ENCODE measurements at places on chromosomes 16 and 17.

- DNase-seq, result no peak
These were observed 11.0 kb upstream of the C16orf74 start for GRCh38 chr16:85761861-85762260.

- DNase-seq, result no peak
These were observed 79.0 kb upstream of the CDC42EP4 start for GRCh38 chr17:73390851-73391250.

GRCh38 chr17:51132964-51133319 is 12.3 kb upstream of the SPAG9 start:
- peak; percentile 29 for DNase-seq

- no peak for DNase-seq
These were observed 296.1 kb downstream of the CNTNAP4 start for GRCh38 chr16:76573281-76573680.

DNA sequence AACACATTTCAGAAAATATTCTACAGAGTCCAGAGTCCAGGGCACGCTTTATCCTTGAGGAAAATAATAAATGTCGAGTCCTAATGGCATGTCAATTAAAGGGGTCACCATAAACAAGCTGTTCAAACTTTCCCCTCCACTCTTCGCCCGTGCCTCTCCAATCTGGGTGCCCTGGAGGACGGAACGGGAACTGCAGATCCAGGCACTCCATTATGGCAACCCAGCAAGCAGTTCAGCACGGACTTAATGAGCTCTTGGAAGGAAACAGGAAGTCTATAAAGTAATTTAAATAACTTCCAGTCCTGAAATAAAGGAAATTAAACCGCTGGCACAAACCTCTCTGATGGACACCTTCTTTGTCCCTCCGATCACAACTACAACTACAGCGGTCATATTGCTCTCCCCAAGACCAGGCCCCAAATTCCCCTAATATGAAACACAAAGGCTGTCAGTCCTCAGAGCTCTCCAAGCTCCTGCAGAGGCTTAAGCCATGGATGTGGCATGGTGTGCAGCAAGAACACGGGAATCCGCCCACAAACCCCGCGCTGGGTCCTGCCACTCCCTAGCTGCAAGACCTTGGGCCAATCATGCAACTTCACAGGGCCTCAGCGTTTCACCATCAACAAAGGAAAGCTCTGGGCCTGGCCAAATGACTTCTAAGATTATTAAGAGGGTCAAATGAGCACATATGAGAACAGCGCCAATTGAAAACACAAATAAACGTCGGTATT is 52.6 kb downstream of the ZFHX3 start:
- no peak for DNase-seq

- DNase-seq, result peak; percentile 77
These were observed at the start of gene SREBF1 for GRCh38 chr17:17836818-17837379. Gene SREBF1, minus strand, starts transcription at chr17:17836986. Its CDS starts 169 bp downstream, at chr17:17836817.

GRCh38 chr17:63984651-63985386 is 12.1 kb upstream of the SCN4A start:
- DNase-seq, result peak; percentile 78

DNA sequence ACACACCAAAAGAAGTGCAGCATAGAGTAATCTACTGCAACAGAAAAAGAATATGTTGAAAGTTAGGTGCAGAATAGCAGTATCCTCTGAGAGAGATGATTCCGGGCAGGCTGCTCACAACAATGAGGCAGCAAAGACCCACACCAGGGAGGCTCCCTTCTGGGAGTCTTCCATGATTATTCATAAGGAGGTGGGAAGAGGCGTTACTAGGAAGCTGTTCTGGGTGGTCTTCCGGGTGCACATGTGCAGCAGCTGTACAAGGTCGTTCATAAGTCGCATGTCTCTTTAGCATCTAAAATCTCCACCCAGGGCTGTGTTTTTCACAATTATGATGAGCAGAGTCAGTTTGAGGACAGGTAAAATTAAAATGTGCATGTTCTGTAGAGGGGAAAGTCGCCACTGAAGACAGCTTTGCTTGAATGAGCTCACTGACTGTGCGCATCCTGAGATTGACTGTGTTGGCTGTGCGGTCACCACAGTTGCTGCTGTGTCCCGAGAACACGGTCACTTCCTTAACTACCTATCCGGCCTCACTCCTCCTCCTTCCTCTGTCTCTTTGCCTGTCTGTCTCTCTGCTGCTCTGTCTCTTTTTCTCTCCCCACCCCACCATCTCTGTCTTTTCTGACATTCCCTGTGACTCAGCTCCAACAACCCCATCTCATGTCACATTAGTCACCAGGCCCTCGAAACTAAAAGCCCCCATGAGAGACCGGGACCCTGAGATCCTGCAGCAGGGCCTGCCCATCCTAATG is 125.5 kb upstream of the HSBP1 start:
- DNase-seq, result no peak

GRCh38 chr16:10922328-10923145 is 19.7 kb downstream of the DEXI start:
- DNase-seq, result no peak

GRCh38 chr17:59154292-59154720 is 680 bp downstream of the SKA2 start:
- DNase-seq, result peak; percentile 66

GRCh38 chr17:58621174-58621573 is 70.7 kb downstream of the TEX14 start:
- DNase-seq, result peak; percentile 32

DNA sequence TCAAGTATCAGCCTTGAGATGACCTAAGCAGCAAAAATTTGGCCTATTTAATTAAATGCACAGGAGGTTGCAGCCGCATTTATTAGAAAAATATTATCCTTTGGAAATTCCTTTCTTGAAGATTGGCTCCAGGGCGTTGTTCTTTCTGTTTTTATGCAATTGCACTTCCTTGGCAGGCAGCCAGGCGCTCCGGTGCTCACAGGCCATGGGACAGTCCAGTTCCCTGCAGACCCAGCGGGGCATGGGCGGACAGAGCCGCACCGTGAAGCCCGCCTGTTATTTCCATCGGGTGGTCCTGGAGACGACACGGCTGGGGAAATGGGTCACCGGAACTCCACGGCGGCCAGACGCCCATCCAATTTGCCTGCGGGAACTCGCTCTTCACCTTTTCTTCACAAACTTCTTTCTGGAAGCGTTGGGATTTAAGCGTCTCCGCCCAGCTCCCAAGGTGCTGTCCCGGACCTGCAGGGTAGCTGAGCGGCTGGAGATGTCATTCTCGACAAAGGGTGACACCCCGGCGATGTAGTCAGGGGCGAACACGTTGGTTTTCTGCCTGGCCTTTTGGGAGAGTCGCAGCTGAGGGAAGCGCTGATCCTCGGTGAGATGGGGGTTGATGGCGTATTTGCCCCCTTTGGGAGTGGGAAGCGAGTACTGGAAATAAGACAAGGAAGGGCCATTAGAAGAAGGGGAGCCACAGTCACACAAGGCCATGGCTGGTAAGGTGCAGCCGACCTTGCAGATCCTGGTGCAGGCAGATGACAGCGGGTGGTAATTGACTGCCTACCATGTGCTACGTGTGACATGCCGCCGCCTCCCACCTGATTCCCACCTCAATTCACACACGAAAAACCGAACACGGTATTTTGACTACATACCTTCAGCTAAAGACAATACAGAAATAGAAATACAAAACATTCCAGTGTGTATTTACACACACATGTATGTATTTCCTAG is 12.5 kb downstream of the NOB1 start:
- no peak for DNase-seq

GRCh38 chr16:12320298-12320706 is 343.8 kb downstream of the SNX29 start:
- no peak for DNase-seq

GRCh38 chr17:76720211-76720610 is 6.2 kb downstream of the JMJD6 start:
- no peak for DNase-seq

DNA sequence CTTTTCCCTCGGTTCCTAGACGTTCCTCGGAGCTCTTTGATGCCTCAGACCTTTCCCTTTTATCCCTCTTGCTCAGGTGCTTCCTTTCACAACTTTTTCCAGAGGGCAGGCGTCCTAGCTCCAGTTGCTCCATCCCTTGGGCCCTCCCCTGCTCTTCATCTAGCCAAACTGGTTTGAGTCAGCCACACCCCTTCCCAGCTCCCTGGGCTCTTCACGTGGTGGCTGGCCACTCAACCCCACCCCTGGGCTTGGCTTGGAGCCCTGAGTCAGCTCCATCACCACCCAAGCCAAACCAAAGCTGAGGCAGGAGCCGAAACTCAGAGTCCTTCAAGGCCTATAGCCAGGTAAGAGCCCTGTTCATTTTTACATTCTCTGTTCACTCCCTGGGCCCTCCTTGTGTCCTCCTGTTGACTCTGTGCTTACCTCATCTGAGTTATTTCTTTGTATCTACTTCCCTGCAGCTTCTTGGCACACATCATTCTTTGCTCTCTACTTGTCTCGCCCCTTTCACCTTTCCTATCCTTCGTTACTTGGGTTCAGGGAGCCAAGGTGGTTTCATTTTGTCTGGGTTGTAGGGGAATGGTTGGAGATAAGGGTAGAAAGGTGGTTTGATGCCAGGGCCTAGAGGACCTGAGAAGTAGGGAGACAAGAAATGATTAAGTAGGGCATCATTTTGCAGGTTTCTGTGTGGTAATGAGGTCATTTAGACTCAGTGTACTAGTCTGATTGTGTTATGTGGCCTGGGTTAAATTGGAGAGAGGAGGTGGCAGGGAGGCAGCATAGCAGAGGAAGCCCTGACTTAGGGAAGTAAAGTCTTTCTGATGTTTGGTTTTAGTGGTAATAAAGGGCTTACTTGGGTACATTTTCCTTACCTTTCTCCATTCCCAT is 7.6 kb upstream of the PHKG2 start:
- peak; percentile 21 for DNase-seq

GRCh38 chr17:47981462-47981861 is 10.5 kb downstream of the CDK5RAP3 start:
- peak; percentile 55 for DNase-seq

DNA sequence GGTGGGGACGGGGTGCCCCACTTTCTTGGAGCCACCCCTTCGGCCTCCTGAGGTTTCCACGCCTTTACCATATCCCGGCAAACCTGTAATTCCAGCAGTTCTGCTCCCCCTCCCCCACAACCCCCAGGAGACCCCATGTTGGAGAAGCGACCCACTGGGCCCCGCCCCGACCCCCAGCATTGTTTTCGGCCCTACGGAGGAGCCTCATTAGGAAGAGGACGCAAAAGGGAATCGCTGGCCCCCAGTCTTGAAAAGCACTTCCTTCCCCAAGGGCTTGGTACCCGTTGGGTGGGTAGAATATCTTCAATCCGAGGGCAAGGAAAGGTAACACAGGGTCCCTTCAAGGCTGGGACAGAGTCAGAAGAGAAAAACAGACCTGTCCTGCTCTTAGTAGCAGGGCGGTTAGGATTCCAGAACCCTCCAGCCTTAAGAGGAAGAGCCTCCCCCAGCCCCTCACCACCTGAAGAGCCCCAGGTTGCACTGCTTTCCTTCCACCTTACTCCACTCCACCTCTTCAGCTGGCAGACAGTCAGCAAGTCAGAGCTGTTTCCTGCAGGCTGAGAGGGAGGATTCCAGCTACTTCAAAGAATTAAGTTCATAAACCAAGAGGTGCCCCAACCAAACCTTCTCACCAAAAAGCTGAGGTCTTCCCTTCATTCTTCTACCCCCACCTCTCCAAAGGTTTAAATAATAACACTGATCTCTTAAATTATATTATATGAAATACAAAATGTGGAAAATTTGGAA is 803 bp upstream of the TLCD2 start:
- no peak for DNase-seq

- no peak for DNase-seq
These were observed 24.3 kb downstream of the METTL22 start for GRCh38 chr16:8645831-8646230.

GRCh38 chr17:9116861-9117568 is 95.7 kb downstream of the NTN1 start:
- DNase-seq, result no peak

DNA sequence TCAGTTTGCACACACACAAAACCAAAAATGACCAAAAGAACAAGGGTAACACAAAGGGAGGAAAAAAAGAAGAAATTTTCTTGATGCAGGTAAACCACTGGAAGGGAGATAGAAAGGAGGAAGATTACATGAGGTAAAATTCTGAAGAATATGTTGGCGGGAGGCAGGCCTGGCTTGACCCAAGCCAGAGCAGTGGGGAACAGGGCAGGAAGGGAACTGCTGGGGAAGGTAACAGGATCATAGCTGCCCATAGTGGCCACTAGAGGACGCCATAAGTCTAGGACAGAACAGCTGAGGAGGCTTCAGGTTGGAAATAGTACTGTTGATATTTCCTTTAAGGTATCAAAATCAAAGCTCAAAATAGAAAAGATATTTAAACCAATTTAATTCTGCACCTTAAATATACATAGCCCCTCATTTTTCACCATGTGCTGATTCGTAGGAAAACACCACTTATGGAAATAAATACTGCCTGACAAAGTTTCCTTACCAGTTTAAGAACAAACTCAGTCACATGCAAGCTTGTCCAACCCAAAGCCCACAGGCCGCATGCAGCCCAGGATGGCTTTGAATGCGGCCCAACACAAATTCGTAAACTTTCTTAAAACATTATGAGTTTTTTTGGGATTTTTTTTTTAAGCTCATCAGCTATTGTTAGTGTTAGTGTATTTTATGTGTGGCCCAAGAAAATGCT is 15.5 kb downstream of the VPS35 start:
- DNase-seq, result peak; percentile 67

GRCh38 chr17:62884781-62885180 is 76.7 kb upstream of the MARCHF10 start:
- no peak for DNase-seq

DNA sequence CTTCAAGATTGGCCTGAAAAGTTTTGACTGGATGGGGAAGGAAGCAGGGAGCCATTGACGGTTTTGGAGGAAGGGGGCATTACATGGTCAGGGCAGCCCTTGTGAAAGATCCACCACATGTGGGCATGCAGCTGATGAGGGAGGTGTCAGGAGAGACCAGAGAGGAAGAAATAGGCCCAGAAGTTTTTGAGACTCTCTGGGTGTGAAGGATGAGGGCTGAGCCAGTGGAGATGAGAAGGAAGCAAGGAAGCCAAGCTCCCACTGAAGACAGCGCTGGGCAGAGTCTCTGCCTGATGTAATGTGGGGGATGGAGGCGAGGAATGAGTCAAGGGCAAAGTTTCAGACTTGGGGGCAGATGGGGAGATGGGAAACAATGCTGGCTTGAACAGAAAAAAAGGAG is 530 bp downstream of the CCL17 start:
- no peak for DNase-seq

DNA sequence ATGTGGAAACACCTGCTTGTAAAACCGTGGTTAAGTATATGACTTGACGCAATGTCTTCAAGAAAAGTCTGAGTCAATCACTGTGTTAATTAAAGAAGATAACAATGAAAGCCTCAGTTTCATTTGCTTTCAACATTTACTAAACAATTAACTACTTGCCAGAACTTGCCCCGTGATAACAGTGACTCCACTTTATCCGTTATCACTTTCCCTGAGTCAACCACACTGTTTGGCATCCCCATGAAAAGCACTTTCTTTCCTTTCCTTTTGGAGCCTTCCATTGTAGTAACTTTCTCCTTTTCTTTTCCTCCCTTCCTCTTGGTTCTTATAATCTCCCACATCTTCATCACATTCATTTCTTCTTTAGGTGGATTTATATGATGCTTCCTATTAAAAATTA is 435.1 kb upstream of the GOT2 start:
- DNase-seq, result no peak

GRCh38 chr17:22202702-22203101 is 510.4 kb downstream of the KCNJ18 start:
- DNase-seq, result no peak

- DNase-seq, result no peak
These were observed 378.0 kb downstream of the SLC39A11 start for GRCh38 chr17:72714357-72714966.
